ENCODE measurements at places on chromosomes 3 and 15.

GRCh38 chr3:116045314-116045713 lies 400.0 kb downstream of the LSAMP start:
- no peak for DNase-seq

GRCh38 chr3:112056451-112056929 lies 22.0 kb downstream of the TMPRSS7 start:
- DNase-seq = no peak

DNA sequence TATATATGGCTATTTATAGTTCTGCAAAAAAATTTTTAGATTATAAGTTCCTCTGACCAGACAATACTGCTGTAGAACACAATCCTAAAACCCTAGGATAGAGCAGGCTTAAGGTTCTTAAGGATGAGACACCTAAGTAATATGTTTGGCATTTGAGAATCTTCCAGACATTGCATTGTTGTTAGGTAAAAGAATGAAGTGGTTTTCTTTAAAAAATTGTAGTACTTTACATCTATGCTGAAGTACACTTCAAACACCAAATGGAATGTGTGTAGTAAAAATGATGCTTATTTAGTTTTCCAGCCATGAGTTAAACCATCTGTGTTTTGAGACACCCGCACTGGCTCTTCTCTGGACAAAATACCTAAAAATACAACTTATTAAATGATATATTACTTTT lies 857.7 kb downstream of the OTOL1 start:
- DNase-seq = no peak

DNA sequence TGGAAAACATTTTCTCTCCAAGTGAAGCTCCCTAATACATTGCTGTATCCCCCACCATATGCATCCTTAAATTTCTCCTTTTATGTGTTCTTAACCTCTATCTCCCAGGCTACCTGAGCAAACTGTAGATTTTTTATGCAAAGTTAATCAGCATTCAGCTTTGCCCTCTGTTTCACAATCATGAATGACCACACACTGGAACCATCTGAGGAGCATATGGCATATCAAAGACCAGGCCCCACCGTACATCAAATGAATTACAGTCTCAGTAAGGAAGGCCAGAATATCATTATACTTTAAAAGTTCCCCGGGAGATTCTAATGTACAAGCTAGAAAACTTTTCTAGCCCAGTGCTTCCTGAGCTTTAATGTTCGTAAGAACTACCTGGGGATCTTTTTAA lies 115.5 kb upstream of the NECTIN3 start:
- DNase-seq = no peak

DNA sequence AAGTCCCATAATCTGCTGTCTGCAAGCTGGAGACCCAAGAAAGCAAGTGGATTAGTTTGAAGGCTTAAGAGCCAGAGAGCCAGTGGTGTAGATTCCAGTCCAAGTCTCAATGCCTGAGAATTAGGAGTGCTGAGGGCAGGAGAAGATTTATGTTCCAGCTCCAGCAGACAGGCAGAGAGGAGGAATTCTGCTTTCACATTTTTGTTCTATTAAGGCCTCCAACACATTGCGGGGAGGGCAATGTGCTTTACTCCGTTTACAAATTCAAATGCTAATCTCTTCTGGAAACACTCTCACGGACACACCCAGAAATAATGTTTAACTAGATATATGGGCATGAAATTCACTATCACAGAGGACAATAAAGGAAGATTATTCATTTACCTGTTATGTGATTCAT lies 54.0 kb downstream of the DPH6 start:
- no peak for DNase-seq

DNA sequence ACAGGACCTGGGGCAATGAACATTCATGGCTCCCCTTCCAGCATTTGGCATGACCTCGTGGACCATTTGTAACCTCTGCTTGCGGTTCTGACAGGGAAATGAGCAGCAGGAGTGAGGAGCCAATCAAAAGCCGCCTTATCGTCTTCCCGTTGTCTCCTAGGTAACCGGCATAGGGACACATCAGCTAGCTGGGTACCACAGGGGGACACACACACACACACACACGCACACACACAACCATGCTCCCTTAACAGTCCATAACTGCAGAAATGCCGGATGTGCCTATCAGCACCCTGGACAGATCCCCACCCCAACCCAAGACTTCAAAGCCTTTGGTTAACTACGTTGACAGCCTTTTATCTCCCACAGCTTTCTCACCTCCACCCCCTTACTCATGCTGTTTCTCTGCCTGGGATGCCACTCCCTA lies 53.4 kb upstream of the CCDC174 start:
- DNase-seq = peak; percentile 33

DNA sequence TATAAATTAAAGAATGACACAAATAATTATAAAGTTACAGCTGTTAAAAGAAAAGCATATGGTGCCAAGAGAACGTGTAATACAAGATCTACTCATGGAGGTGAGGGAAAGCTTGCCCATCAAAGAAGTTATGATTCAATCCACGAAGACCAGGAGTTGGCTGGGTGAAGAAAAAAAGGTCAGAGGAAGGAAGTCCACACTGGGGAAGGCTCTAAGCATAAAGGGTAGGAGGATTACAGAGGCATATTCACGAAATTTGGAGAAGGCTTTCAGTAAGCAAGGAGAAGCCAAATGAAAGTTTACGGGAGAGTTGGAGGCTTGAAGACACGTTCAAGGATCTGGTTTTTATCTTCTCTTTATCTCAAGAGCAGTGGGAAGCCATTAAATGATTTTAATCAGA lies 1.8 kb upstream of the TGFBR2 start:
- DNase-seq = no peak

GRCh38 chr3:140128631-140129030 lies 193.6 kb downstream of the CLSTN2 start:
- no peak for DNase-seq

- no peak for DNase-seq
Observed at GRCh38 chr3:100033184-100033583, 81.1 kb downstream of the FILIP1L start.

DNA sequence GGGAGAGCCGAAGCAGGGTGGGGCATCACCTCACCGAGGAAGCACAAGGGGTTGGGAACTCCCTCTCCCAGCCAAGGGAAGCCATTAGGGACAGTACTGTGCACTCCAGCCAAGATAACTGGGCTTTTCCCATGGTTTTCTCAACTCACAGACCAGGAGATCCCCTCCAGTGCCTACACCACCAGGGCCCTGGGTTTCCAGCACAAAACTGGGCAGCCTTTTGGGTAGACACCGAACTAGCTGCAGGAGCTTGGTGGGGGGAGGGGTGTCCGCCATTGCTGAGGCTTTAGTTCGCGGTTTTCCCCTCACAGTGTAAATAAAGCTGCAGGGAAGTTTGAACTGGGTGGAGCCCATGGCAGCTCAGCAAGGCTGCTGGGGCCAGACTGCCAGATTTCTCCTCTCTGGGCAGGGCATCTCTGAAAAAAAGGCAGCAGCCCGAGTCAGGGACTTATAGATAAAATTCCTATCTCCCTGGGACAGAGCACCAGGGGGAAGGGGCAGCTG lies 129.6 kb upstream of the LMCD1 start:
- DNase-seq = no peak

DNA sequence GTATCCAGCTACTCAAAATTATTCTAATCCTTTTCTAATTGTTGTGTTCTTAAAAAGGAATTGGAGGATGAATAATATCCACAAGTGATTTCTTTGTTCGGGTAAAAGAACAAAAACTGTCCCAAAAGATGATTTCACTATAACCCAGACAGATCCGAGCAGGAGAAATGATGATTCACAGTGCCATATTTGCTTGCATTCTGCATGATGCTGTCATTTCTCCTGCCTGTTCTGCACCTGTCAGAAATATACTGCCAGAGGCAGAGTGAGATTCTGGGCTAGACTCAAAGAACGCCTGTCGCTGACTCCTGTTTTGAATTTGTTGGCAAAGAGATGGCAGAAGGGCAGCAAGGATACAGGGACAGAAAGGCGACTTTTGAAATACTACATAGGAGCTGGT lies 34.7 kb upstream of the SLC24A5 start:
- DNase-seq = no peak

- no peak for DNase-seq
Observed at GRCh38 chr3:163126115-163126514, 1629.5 kb downstream of the OTOL1 start.

DNA sequence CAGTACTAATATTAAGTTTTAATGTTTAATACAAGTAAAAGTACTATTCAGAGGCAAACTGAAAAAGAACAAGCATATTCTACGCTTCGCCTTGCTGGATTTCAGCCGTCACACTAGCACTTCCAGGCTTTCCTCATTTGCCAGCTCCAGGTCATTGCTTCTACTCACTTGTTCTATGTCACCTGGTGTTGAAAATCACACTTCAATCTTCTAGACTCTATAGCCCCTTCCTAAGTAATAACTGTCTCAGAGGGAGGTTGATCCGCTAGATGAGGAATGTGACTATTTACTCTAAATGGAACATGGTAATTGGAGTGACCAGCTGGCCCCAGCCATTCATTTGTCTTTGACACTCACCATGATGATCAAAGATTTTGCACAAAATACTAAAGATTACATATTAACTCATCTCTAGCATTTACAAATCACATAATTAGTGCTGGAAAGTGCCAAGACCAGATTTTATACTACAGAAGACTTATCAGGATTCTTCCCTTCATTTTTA lies 92.0 kb downstream of the GAP43 start:
- DNase-seq = no peak

DNA sequence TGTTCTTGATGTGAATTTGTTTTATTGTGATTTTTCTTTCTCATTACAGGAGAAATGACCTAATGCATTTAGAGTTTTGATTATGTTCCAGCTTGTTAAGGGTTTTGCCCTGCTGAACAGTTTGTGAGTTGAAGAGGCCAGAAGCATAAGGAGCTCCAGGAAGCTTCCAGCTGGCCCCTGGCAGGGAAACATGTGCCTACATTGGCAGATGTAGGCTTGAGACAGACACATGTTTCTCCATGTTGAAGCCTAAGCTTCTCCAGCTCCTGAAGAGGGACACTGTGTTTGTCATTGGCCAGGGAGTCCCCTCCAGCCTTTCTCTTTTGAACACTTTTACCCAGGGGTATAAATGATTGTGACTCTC lies 88.4 kb downstream of the ASB7 start:
- no peak for DNase-seq

- DNase-seq = no peak
Observed at GRCh38 chr3:143584474-143584873, 263.8 kb downstream of the SLC9A9 start.

DNA sequence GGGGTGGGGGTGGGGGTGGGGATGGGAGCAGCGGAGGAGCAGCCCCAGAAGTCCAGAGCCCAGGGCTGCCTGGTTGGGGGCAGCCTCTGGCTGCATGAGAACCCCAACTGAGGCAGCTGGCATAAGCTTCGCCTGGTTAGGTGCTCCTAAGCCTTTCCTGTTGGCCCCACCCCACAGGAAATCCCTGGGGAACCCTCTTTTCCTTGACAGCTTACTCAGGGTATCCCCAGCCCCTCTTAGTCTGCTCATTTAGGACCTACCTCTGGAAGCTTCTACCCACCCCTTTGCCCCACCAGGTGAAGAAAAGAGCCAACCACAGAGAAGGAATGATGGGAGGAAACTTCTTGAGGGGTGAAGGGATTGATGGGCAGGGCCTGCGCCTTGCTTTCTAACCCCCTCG lies 53.4 kb downstream of the IL20RB start:
- DNase-seq = no peak

GRCh38 chr15:83656192-83656591 lies 2.3 kb downstream of the ADAMTSL3 start:
- DNase-seq = no peak

DNA sequence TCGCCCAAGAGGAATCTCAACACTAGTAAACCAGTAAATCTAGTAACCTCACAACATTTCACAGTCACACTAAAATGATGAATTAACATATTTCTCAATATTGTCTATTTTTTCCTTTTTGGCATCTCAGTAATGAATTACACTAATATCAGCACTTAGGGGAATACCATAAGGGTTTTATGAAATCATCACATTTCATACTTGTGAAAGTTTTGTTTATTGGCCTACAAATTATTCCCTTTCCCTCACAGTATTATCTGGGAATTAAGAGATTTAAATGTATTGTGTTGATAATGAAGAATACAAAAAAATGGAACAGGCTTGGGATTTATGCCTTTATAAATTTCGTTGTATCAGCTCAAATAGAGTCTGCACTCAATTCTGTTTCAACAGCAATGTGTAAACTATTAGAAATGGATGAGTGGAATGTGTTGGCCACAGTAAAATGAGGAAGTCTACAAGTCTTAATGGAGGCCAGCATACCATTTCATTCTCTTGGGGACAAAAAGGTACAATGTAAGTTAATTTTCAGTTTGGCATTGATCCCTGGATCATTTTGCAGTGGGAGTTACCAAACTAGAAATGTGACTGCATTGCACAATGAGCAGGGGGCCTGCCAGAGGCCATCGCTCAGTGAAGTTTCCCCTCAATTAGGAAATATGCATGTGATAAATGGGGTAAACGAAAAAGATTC lies 195.4 kb downstream of the FMN1 start:
- DNase-seq = no peak

DNA sequence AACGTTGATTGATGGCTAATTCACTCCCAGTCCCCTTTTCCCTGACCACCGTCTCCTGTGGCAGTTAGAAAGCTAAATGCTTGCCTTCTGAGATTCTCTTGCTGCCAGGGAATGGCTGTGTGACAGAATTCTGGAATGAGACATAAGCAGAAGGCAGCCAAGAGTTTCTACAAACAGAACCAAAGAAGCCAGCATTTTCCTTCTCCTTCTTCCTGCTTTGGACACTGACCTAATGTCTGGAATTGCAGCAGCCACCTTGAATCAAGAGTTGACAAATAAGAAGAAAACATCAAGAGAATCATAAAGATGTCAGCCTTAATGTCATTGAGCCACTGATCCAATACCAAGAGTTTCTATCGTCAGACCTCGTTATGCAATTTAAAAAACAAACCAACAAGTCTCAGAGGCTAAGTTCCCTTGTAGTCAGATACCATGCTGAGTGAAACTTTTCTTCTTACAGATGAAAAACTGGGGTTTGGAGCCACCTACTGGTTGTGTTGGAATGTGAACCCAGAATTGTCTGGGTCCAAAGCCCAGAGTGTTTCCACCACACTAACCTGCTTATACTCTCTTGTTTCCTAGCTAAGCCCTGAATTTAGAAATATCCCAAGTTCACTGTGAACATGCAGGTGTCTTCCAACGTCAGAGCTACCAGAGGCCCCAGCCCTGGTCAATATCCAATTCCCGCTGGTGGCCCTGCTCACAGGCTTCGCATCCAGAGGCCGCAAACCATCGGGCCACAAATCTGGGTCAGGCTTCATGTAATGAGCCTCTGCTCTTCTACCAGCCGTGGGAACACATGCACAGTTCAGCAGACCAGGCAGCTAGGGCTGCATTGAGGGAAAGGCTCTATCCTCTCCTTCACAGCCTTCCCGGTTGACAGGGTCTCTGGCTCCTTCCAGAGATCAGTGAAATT lies 42.5 kb downstream of the MCF2L2 start:
- DNase-seq = no peak

GRCh38 chr15:59406446-59406845 lies 31.5 kb upstream of the FAM81A start:
- no peak for DNase-seq

Measured in activated CD4-positive, alpha-beta T cell treated with anti-CD3 and anti-CD28 coated beads, Interleukin-2, amount 50 U/mL, for 24 hours (primary cell).